ENCODE measurements at places on chromosomes 4 and X. TPM values are rescaled to one million over a fixed set of nuclear protein-coding genes. Genes with fewer than 3 reads are reported as not detected.

Gene SLC2A9
- polyA plus RNA-seq: 28.7 TPM

- no peaks in the 10 kb centered on the region for H3K4me1 ChIP-seq
- H3K27ac ChIP-seq: no peak overlapping the region
- no peaks in the 10 kb centered on the region for H3K36me3 ChIP-seq
- DNase-seq: no peak
These were observed 55.2 kb downstream of the CHST7 start for GRCh38 chrX:46628460-46629371.

Gene RHOH
- 3.1 TPM for polyA plus RNA-seq

GRCh38 chrX:13005661-13006473, 31.0 kb downstream of the TMSB4X start:
- no peaks in the 10 kb centered on the region for H3K36me3 ChIP-seq
- H3K4me3 ChIP-seq: no peak overlapping the region
- H3K4me1 ChIP-seq: peaks cover 22% of the 10 kb centered on the region

Gene FHIP1A
- 5.0 TPM for polyA plus RNA-seq

DNA sequence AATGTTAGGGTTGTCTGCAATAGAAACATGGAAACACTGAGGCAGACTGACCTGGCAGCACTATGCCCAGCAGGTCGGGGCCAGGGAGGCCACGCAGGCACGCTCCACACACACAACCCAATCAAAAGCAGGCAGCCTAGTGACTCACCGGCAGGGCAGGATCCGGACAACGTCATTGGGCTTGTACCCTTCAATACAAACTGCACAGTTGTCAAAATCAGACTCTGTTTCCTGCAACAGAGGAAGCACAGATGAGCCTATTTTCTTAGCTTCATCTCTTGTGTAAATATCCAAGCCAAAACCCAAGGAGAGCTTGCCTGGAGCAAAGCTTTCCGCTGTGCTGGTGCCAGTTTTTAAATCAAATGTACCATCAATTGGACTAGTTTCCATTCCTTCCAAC, 185.8 kb downstream of the RNF150 start:
- H3K4me1 ChIP-seq: no peaks in the 10 kb centered on the region
- H3K27ac ChIP-seq: no peak overlapping the region
- no peaks in the 10 kb centered on the region for H3K36me3 ChIP-seq
- no peak overlapping the region for H3K4me3 ChIP-seq

- H3K4me3 ChIP-seq: no peak overlapping the region
- H3K27me3 ChIP-seq: no peaks in the 10 kb centered on the region
- H3K27ac ChIP-seq: no peak overlapping the region
- no peaks in the 10 kb centered on the region for H3K36me3 ChIP-seq
These were observed 28.4 kb downstream of the TLR8 start for GRCh38 chrX:12934850-12935249.

DNA sequence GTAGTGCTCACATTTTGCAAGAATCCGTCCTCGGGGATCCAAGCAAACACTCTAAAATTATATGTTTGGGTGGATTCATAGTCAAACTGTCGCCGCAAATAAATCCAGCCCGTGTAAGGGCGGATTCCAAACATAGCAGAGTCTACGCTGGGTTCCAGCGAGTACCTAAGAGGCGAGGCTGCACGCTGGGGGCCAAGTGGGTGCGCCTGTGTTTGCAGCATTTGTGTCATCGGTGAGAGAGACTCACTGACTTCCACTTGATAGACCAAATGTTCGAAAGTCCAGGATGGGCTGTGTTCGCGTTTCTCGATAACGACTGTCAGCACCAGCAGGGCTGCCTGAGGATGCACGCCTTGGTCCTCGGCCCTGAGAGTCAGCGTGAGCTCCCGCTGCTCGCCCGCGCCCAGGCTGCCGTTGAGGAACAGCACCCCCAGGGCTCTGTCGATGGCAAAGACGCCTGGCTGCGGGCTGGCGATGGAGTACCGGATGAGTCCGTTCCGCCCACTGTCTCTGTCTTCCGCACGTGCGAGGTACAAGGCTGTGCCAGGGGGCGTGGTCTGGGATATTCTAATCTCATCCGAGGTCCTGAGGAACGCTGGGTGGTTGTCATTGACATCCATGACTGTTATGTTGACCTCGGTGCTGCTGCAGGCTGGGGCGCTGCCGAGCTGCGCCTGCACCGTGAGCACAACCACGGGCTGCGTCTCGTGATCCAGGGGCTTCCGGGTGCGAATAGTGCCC, 158.7 kb downstream of the DCHS2 start:
- DNase-seq: peak; percentile 41
- no peak overlapping the region for H3K27ac ChIP-seq
- peaks cover 24% of the 10 kb centered on the region for H3K27me3 ChIP-seq
- peaks cover 6% of the 10 kb centered on the region for H3K4me1 ChIP-seq
- no peaks in the 10 kb centered on the region for H3K36me3 ChIP-seq

- H3K4me3 ChIP-seq: no peak overlapping the region
- no peaks in the 10 kb centered on the region for H3K27me3 ChIP-seq
- H3K27ac ChIP-seq: no peak overlapping the region
- H3K4me1 ChIP-seq: no peaks in the 10 kb centered on the region
- DNase-seq: no peak
These were observed 84.0 kb downstream of the LPAR4 start for GRCh38 chrX:78831523-78831922.

- H3K27me3 ChIP-seq: no peaks in the 10 kb centered on the region
- H3K27ac ChIP-seq: no peak overlapping the region
- H3K36me3 ChIP-seq: no peaks in the 10 kb centered on the region
- DNase-seq: no peak
These were observed 78.9 kb downstream of the CCDC160 start for GRCh38 chrX:134315866-134316265.

Gene CLNK
- polyA plus RNA-seq: 0.52 TPM

GRCh38 chr4:148016063-148016637, 284.3 kb downstream of the ARHGAP10 start:
- no peaks in the 10 kb centered on the region for H3K27me3 ChIP-seq
- no peaks in the 10 kb centered on the region for H3K36me3 ChIP-seq
- DNase-seq: no peak
- no peak overlapping the region for H3K27ac ChIP-seq
- H3K4me3 ChIP-seq: no peak overlapping the region

Gene CT55
- 0.06 TPM for polyA plus RNA-seq

Gene RAP1GDS1
- polyA plus RNA-seq: 21.9 TPM

DNA sequence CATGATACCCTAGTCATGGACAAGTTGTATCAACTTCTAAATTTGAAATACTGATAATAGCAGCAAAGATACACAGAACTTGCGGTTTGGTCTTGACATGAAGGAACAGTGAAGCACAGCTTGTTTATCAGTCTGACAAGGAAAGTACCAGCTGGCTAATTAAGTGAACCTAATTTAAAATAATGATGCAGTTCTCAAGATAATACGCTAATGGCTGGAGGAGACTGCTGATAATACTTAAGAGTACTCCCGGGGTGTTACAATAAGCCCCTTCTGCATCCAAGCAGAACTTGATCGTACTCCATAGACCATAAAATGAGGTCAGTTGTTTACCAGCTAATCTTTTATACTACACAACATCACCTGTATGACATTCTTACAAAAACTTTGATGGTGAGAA, 697.5 kb downstream of the FSTL5 start:
- DNase-seq: no peak
- H3K4me3 ChIP-seq: no peak overlapping the region
- no peaks in the 10 kb centered on the region for H3K27me3 ChIP-seq
- H3K27ac ChIP-seq: no peak overlapping the region
- H3K36me3 ChIP-seq: no peaks in the 10 kb centered on the region

Gene CSN1S1
- not detected for polyA plus RNA-seq

Gene NPY1R
- 4.4 TPM for polyA plus RNA-seq

Gene PPP2R2C
- 3.9 TPM for polyA plus RNA-seq

DNA sequence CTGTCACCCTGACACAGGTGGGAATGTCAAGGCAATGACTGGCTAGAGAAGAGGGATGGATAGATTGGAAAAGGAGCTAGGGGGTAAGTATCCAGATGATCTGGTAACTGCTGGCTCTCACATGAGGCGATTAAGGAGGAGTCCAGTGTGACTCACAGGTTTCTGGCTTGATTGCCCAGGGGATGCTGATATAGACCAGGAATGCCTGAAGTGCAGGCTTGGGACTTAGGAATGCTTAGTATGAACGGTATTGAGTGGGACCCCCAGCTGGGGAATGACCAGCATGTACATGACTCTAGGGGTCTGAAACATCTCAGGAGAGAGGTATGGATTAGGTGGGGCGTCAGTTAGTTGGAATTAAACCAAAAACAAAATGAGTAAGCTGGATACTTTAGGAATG, 65.8 kb upstream of the PRPS1 start:
- no peaks in the 10 kb centered on the region for H3K27me3 ChIP-seq
- no peak overlapping the region for H3K27ac ChIP-seq
- no peaks in the 10 kb centered on the region for H3K36me3 ChIP-seq

Gene TNMD
- polyA plus RNA-seq: 1.2 TPM

DNA sequence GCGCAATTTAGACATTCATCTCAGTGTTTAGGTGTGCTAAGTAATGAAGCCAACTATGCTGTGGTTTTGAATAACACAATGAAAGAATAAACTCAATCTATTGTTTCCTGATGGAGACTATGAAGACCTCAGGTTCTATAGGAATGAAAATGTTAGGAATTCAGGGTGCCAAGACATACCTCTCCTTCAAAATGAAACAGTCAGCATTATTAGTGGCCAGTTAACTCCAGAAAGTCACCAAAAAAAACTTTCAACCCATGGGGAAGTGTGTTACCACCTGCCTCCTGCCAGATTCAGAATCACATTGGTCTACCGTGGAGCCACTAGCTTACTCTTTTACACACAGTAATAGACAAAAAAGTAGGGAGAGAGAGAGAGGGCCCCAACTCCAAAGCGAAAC, 352.9 kb downstream of the GABRG1 start:
- H3K27me3 ChIP-seq: no peaks in the 10 kb centered on the region
- no peaks in the 10 kb centered on the region for H3K36me3 ChIP-seq
- H3K4me1 ChIP-seq: no peaks in the 10 kb centered on the region
- H3K4me3 ChIP-seq: no peak overlapping the region

GRCh38 chr4:176400816-176401461, 81.2 kb downstream of the SPCS3 start:
- no peaks in the 10 kb centered on the region for H3K4me1 ChIP-seq
- no peak overlapping the region for H3K27ac ChIP-seq
- H3K4me3 ChIP-seq: no peak overlapping the region
- H3K36me3 ChIP-seq: no peaks in the 10 kb centered on the region
- DNase-seq: no peak

Gene TCEAL7
- polyA plus RNA-seq: 27.3 TPM

DNA sequence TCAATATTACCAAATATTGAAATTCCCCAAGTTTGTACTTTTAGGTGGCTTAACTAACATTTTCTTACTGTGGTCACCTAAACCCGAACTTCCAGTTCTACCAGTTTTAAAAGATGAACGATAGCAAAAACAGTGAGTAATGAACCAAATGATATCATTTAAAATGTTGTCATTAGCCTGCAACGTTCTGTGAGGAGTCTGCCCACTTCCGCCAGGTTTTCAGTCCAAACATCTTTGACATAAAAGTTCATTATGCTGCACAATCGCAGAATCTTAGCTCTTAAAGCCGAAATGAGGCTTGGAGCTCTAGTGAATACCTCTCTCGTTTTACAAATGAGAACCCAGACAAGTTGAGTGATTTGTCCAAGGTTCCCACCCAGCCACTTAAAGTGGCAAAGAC, 762 bp downstream of the PIGA start:
- H3K36me3 ChIP-seq: peaks cover 7% of the 10 kb centered on the region
- H3K4me1 ChIP-seq: no peaks in the 10 kb centered on the region
- H3K27me3 ChIP-seq: peaks cover 7% of the 10 kb centered on the region
- H3K27ac ChIP-seq: peak overlapping the region; percentile 86

- H3K36me3 ChIP-seq: no peaks in the 10 kb centered on the region
- DNase-seq: no peak
- H3K27ac ChIP-seq: no peak overlapping the region
- H3K4me1 ChIP-seq: no peaks in the 10 kb centered on the region
These were observed 50.6 kb downstream of the ZNF157 start for GRCh38 chrX:47420962-47421361.

Gene MFAP3L
- 8.3 TPM for polyA plus RNA-seq

Gene TBC1D9
- polyA plus RNA-seq: 27.9 TPM

DNA sequence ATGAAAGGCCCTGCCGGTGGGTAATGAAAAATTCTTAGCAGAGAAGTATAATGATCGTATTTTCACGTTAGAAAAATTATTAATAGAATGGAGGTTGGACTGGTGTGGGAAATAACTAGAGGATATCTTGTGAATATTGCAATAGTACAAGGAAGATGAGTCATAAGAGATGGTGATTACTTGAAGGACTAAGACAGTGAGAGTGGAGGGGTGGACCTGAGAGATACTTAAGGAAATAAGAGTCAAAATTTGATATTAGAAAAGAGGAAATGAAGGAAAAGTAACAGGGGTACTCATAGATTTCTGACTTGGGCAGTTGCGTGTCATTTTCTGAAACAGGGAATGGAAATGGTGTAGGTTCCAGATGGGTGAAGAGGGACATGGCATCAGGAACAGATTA, 1.7 kb upstream of the USP53 start:
- H3K27ac ChIP-seq: no peak overlapping the region
- no peaks in the 10 kb centered on the region for H3K27me3 ChIP-seq
- H3K4me1 ChIP-seq: no peaks in the 10 kb centered on the region
- no peak overlapping the region for H3K4me3 ChIP-seq

- no peak overlapping the region for H3K27ac ChIP-seq
- no peaks in the 10 kb centered on the region for H3K27me3 ChIP-seq
- H3K4me3 ChIP-seq: no peak overlapping the region
- no peaks in the 10 kb centered on the region for H3K4me1 ChIP-seq
These were observed 145.4 kb upstream of the MED14 start for GRCh38 chrX:40880712-40881111.

DNA sequence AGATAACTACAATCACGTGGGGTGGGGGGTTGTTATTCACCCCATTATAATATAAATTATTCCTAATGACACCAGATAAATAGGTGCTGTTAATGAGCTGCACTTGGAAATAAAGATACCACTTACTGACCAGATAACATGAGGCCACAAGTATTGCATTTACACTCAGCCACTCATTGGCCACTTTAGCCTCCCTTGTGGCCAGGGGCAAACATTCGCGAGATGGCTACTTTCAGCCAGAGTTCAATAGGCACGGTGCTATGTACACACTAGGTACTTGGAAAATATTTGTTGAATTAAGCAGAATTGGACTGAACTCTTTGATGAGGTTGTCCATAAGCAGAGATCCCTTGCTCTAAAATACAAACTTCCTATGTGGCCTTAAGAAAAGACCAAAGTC, 713.7 kb upstream of the TENM3 start:
- peak; percentile 14 for DNase-seq
- H3K4me1 ChIP-seq: peaks cover 8% of the 10 kb centered on the region
- H3K4me3 ChIP-seq: no peak overlapping the region
- no peak overlapping the region for H3K27ac ChIP-seq

GRCh38 chrX:20029728-20030127, 38.9 kb upstream of the BCLAF3 start:
- peak; percentile 85 for DNase-seq
- no peak overlapping the region for H3K4me3 ChIP-seq
- H3K27me3 ChIP-seq: no peaks in the 10 kb centered on the region
- peak overlapping the region; percentile 90 for H3K27ac ChIP-seq
- peaks cover 18% of the 10 kb centered on the region for H3K4me1 ChIP-seq

DNA sequence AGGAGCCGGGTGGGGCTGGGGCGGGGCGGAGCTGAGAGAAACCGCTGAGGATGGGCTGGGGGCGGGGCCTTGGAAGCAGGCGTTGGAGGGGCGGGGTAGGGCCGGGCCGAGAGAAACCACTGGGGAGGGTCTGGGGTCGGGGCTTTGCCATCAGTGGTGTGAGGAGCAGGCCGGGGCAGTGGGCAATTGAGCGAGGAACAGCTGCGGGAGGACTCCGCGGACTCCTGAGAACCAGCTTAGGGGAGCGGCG, 1.3 kb upstream of the EOLA2 start:
- no peaks in the 10 kb centered on the region for H3K27me3 ChIP-seq
- peaks cover 5% of the 10 kb centered on the region for H3K36me3 ChIP-seq
- peak overlapping the region; percentile 100 for H3K27ac ChIP-seq
- DNase-seq: no peak

Gene SLC4A4
- polyA plus RNA-seq: 11.2 TPM

Gene FAM149A
- 11.8 TPM for polyA plus RNA-seq

- no peak for DNase-seq
- H3K4me3 ChIP-seq: no peak overlapping the region
- H3K36me3 ChIP-seq: no peaks in the 10 kb centered on the region
- no peaks in the 10 kb centered on the region for H3K27me3 ChIP-seq
These were observed 10.6 kb downstream of the NYX start for GRCh38 chrX:41457613-41458192.
